ENCODE measurements at places on chromosomes 4 and X.

DNA sequence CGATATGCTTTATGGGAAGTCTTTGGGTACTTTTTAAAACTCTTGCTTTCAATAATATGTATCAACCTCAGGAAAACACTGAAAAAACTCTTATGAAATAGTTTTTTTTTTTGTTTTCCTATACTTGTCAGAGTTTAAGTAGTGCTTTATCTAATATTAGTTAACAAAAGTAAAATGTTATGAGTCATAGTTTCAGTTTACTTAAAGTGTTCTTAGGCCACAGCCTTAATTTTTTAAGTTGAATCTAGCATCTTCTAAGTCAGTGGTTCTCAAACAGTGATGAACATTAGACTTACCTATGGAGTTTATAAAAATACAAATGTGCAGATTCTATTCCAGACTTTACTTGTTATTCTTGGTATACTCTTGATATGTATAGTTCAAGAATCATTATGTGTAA lies 26.3 kb upstream of the ADGRL3 start:
- no peak for DNase-seq

DNA sequence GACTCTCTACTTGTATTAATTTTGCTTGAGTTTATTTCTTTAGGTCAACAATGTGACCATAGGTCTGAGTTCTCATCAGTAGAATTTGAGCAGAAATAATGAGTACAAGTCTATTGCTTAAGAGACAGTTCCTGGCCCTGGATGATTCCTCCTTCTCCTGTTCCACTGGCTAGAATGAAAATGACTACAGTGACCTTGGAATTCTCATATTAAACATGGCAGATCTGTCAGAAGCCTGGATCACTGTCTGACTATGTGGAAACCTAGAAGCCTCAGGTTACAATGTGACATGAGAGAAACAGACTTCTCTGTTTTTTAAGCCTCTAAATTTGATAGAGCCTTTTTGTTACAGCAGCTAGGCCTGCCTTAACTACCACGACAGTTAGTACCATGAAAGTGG lies 82.9 kb upstream of the MED14 start:
- no peak for DNase-seq

- DNase-seq: no peak
These were observed 90.1 kb downstream of the ATP8A1 start for GRCh38 chr4:42566835-42567234.

GRCh38 chr4:107579099-107579498 lies 140.9 kb downstream of the PAPSS1 start:
- DNase-seq: no peak

DNA sequence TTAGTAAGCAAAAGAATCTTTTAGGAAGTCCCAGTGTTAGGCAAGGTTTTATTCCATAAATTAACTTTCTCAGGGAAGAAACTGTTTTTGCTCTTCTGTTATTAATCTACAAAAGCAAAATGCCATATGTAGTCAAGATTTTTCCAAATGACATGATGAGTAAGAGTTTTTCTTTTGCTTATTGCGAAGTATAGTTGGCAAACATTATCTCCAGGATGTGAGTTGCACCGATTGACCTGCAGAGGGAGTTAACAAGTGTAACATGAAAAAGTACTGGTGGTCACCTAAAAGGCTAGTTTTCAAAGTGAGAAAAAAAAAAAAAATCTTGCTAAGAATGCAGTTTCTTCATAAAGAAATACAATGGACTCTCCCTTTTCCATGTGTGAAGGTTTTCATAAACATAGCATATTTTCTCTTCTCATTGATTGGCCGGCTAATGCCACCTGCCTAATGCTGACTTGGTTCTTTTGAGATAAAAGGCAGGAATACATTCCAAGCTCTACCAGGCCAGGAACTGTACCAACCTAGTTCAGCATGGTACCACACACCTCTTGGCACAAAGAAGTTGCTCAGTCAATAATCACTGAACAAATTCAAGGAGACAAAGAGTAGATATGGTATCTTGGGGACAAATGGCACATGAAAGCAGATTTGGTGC lies 100.2 kb downstream of the LNX1 start:
- DNase-seq: peak; percentile 92

DNA sequence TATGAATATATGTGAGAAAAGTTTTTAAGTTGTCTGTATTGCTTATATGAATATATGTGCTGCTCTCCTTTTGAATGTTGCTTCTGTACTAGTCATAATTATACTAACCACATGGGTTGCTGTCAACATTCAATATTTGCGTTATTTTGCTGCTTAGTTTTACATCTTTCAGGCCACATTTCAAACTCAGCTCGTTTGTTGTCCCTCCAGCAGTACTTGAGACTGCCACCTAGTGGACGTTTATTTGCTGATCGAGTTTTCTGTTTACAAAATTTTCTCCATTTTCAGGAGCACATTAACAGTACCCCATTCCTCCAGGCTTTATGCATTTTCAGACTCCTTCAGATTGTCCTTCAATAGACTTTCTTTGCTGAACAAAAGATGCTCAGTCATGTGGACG lies 75.8 kb downstream of the NUDT11 start:
- peak; percentile 47 for DNase-seq

- DNase-seq: no peak
These were observed 160.7 kb downstream of the MID1IP1 start for GRCh38 chrX:38961936-38962335.

- no peak for DNase-seq
These were observed 17.1 kb upstream of the PBDC1 start for GRCh38 chrX:76155786-76156185.

DNA sequence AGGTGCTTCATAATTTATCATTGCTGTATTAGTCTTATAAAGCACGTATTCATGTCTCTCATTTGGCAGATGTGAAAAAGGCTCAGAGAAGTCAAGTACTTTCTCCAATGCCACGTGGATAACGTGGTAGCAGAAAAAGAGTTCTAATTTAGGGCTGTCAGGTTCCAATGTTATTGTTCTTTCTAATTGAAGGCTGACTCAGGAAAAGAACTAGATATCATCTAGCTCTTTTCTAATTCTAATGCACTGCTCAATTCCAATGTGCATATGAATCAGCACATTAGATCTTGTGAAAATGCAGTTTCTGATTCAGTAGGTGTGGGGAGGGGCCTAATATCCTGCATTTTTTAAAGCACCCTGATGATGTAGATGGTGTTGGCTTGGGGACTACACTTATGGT lies 22.8 kb downstream of the AGA start:
- DNase-seq: no peak

DNA sequence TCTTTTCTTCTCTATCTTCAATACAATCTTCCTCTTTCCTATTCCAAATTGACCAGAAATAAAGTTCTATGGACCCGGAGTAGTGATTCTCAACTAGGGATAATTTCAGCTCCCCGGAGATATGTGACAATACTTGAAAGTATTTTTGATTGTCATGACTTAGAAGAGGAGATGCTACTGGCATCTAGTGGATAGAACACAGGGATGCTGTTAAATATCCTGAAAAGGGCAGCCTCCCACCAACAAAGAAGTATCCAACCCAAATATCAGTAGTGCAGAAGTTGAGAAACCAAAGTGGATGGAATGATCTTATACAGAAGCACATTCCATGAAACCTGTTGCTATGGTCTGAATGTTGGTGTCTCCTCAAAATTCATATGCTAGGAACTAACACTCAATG lies 65.7 kb upstream of the NDST3 start:
- no peak for DNase-seq

- no peak for DNase-seq
These were observed 5.6 kb downstream of the SORCS2 start for GRCh38 chr4:7197910-7198309.

All from fibroblast of skin of scalp (primary cell).